NCI-H345 (cell line): ENCODE measurements at places on chromosomes 1 and 21.
A peak's percentile ranks its signal among the peaks of the same experiment; 100 is the strongest.

DNA sequence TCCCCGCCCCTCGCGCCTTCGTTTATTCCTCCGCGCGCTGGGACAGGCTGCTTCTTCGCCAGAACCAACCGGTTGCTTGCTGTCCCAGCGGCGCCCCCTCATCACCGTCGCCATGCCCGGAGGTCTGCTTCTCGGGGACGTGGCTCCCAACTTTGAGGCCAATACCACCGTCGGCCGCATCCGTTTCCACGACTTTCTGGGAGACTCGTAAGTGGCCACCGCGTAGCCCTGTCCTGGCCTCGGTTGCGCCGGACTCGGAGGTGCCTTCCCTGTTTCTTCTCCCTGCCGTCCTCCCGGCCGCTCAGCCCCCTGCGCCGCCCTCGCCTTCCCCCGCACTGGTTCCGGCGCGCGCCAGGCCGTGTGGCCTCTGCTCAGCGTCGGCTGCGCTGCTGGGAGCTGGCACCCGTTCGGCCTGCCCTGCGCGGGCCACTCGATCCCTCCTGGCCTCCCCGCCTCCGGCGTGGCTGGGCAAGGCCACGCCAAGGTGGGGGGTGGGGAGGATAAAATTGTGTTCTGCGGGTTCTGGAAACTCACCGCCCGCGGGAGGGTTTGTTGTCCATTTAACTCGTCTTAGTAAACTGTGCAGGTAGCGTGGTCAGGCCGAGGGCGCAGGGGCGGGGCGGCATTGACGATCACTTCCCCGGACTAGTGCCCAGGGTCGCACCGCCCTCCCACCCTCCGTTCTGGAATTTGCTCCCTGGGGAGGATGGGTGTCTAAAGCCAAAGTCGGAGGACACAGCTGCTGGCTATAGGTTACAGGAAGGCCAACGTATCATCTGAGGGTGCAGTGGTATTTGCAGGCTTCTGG is at the start of gene PRDX6:
PRDX6 (plus strand) TSS at position 50 of the 808 bp plus-strand sequence; CDS start at position 113, 63 bp downstream.
- DNase-seq, result no peak

DNA sequence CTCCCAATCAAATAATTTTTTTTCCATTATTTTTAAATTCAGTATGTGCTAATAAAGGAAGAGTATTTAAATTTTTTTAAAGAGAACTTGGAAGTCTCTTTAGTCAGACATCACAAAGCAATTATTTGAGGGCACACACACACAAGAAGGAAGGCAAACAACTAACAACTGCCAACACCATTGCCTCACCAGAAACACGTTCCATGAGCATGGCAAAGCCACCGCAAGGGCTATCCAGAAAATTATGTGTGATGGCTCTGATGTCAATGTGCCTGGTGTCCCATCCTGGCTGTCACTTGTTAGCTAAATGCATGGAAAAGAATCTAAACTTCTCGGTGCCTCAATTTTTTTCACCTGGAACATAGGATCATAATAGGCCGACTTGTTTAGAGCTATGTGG is 262.9 kb downstream of the SEC16B start:
- DNase-seq, result no peak

DNA sequence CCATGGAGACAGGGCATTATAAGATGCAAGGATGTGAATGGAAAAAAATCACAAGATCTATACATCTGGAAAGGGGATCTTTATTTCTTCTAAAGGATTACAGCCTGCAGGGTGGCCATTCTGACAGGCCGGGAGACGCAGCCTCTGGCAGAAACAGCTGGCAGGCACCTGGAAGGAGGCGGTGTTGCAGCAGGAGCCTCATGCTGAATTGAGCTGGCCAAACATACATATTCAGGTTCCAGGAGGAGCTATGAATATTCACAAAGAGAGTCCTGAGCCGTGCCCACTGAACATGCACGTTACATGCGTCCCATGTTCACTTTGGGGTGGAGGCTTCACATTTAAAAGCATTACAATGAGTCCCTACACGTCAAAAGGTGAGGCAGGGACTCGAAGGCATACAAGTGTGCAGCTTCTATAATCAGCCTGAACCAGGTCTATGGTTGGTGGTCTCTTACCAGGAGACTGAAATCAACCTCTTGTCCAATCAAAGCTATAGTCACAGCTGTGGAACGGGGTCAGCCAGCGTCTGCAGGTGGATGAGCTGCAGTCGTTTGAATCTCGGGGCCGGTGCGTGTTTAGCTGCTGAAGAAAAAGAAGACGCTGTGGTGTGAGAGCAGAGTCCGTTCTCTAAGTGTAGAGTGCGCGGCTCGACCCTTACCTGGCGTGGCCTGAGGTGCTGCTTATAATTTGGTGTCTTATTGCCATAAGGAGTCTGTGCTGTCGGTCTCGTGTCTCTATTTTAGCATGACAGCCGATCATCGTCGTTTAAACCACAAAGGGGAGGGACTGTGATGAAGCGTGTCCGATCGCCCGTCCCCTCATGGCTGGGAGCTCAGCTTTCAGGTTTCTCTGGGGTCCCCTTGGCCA is 183.0 kb downstream of the ETS2 start:
- peak; percentile 75 for DNase-seq

- DNase-seq, result no peak
Measured at GRCh38 chr1:157438146-157438545, 114.2 kb downstream of the FCRL5 start.

DNA sequence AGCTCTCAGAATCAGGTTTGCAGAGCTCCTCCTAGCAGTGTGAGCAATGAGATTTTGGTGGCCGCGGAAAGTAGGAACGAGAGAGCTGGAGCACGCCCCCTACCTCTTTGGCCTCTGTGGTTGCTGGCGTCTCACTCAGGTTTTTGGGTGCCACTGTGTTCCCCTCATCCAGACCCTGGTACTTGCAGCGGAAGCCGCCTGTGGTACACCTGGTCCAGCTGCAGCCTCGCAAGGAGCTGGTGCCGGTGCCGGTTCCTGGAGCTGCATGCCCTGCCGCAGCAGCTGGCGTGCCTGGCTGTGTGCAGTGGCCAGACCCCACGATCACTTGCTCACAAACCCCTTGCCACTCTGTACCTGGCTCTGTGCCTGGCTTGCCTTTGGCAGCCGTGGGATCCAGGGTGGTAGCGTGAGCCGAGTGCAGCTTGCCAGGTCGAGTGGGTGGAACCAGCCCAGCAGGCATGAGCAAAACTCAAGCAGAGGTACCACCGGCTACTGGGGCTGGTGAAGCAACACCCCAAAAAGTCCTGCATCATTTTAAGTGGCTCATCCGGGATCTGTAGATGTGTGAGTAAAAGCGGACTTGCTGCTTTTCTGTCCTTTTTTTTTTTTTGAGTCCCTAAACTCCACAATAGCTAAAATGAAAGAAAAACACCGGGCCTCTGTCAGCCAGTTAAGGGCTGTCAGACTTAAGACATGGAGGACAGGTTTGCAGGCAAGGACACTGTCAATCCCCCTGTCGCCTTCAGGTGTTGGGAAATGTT is 844.9 kb downstream of the KCNT2 start:
- peak; percentile 86 for DNase-seq
